ENCODE measurements at places on chromosomes 3 and 15. TPM values are rescaled to one million over a fixed set of nuclear protein-coding genes. Genes with fewer than 3 reads are reported as not detected.
A peak's percentile ranks its signal among the peaks of the same experiment; 100 is the strongest.

DNA sequence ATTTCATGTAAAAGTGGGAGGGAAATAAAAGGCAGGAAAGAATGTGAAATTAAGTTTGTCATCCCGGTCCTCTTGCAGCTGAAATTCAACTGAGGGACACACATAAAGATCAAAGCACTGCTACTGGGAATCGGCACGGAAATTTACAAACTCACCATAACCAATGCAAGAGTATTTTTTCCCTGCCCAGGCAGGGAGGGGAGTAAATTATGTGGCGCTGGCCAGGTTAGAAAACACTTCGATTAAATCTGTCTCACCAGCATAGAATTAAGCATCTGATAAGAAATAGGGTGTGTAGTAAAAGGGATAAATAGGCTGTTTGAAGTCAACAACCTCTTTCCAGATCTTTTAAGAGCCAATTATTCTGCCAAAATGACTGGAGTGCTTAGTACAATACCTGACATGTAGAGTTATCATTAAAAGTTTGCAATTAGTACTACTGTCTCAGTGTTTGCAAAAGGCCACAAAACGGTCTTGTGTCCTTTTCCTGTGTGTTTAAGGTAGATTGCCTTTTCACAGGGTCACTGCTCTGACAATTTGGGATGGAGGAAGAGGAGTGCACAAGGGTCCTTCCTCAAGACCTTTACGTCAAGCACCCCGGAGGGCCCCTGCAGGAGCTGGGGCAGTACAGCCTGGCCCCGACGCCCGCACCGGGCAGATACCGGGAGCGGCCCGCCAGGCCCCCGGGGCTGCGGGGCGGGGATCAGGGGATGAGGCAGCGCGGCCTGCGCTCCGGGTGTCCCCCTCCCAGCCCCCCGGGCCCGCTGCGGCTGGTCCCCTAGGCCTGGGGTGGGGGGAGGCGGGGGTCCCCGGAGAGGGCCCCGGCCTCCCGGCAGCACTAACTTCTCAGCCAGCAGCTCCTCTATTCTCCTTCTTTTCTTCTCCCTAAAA is 651 bp downstream of the UBA3 start:
- peak; percentile 35 for DNase-seq

The STRIT1 gene
- 15.3 TPM for total RNA-seq

DNA sequence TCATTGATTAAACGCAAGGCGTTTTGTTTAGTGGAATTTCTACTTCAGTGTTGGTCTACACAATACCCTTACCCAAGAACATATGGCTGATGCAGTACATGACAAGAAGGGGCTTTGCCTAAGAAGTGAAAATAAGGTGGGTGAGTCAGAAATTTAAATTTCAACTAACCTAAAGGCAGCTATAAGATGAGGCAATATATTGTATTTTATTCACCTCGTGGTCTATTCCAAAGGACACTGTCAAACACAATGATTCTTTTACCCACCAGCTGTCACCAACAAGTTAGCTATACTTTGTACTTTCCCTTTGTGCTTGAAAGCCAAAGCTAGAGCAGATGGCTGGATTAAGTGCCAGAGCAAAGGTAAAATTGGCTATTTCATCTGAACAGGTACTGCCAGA is 10.9 kb upstream of the SETMAR start:
- DNase-seq = no peak

DNA sequence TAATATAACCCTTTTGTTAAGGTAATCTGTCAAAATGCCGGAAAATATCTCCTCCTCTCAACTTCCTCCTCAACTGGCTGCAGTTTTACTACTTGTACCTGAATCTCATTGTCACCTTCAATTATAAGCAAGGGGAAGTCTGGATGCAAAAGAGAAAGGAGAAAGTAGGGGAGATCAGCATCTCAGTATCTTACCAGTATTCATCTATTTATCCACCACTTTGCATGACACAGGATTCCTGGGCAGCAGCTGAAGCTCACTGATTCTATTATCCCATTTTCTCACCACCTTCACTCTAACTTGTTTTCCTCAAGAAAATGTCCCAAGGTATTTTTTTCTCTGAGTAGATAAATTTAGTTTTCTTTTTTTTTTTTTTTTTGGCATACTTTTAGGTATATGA is 440.5 kb upstream of the CBLB start:
- no peak for DNase-seq

GRCh38 chr3:109023656-109024254 is 70.1 kb upstream of the GUCA1C start:
- DNase-seq = peak; percentile 55

GRCh38 chr15:89168316-89168833 is 53.0 kb downstream of the RLBP1 start:
- no peak for DNase-seq

DNA sequence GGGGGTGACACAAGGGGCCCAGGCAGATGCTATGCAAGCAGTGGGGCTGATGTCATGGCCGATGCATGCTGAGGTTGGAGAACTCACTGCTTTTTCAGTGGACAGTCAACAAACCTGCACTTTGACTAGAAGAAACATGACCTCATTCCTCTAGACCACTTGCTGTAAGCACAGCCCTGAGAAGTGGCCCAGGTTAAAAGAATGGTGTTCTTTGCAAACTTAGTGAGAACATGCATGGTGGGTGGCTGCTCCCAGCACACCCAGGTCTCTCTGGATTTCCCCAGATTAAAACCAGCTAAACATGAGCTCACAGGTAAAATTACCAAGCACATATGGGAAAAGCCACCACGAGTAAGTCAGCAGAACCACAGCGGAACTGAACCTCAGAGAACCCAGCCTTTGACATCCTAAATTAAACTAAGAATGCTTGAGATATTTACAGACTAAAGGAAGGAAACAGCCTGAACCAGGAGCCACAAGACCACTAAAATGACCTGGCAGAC is 15.5 kb downstream of the DLEC1 start:
- no peak for DNase-seq

The CAMK2N2 gene
- 0.04 TPM for total RNA-seq

The GOLGA6B gene
- not detected for total RNA-seq

GRCh38 chr3:30428251-30428650 is 178.2 kb upstream of the TGFBR2 start:
- no peak for DNase-seq

The KBTBD13 gene
- 1.6 TPM for total RNA-seq

GRCh38 chr3:171875923-171876412 is 32.8 kb downstream of the TMEM212 start:
- peak; percentile 28 for DNase-seq

- peak; percentile 84 for DNase-seq
Measured at GRCh38 chr15:70854666-70854976, 664 bp upstream of the LARP6 start.

- DNase-seq = no peak
Measured at GRCh38 chr15:86919581-86919980, 839.9 kb downstream of the AGBL1 start.

GRCh38 chr15:41597787-41598186 is 38.8 kb downstream of the TYRO3 start:
- no peak for DNase-seq

GRCh38 chr3:14614862-14615261 is 36.7 kb upstream of the CCDC174 start:
- no peak for DNase-seq

- no peak for DNase-seq
Measured at GRCh38 chr3:464255-464654, 267.7 kb downstream of the CHL1 start.

- DNase-seq = no peak
Measured at GRCh38 chr3:101184111-101184510, 136.3 kb downstream of the IMPG2 start.

The LCTL gene
- not detected for total RNA-seq

- no peak for DNase-seq
Measured at GRCh38 chr3:158535918-158536317, 35.1 kb upstream of the MLF1 start.

DNA sequence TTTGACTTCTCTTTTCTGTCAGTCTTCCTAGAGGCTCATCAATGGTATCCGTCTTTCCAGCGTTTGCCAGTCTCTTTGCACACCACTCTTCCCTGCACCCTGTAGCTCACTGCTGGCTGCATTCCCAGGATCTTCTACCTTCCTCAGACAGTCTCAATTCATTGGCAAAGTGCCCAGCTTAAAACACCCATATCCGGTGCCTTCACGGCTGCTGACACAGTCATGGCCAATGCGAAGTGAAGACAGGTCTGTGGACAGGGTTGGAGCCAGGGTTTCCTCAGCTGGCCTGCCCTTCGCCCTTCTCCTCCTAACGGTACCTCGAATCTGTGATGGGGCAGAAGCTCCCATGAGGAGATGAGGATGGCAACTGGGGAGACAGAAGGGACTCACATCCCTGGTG is 36.1 kb downstream of the PTH1R start:
- peak; percentile 56 for DNase-seq

The ARRDC4 gene
- total RNA-seq = 19.2 TPM

The ST3GAL6 gene
- 5.8 TPM for total RNA-seq

DNA sequence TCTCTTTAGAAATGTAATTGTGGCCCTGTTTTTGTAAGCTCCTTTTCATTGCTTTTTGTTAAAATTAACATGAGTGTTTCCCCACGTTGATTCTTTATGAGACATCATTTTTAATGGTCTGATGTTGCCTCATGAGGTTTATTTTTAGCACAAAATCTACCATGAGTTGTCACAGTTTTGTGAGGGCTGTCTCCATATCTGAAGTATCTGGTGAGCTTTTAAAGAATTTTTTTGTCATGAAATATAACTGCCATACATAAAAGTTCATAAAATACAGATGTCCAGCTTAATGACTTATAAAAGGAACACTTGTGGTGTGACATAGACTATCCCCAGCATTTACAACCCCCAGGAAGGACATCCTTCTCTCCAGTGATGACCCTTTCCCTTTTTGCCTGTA is 34.3 kb upstream of the CEMIP start:
- DNase-seq = no peak

DNA sequence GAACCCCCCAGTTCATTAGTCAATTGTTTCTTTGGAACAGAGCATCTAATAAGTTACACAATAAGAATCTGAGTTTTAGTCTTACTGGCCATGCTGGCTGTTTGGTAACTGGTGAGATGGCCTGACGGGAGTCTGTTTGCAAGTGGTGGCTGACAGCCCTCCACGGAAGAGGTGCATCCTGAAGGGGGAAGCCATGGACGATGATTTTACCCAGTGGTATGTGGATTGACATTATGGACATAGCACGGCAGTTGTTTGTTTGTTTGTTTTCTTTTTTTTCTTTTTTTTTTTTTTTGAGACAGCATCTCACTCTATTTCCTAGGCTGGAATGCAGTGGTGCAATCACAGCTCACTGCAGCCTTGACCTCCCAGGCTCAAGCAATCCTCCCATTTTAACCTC is 156.0 kb downstream of the RPLP1 start:
- DNase-seq = no peak

GRCh38 chr3:126361211-126361610 is 4.0 kb upstream of the KLF15 start:
- DNase-seq = no peak

GRCh38 chr3:30613133-30613825 is 6.9 kb downstream of the TGFBR2 start:
- DNase-seq = no peak

The RARB gene
- total RNA-seq = 23.2 TPM

The GASK1A gene
- total RNA-seq = 14.6 TPM

The ITIH3 gene
- 0.84 TPM for total RNA-seq

DNA sequence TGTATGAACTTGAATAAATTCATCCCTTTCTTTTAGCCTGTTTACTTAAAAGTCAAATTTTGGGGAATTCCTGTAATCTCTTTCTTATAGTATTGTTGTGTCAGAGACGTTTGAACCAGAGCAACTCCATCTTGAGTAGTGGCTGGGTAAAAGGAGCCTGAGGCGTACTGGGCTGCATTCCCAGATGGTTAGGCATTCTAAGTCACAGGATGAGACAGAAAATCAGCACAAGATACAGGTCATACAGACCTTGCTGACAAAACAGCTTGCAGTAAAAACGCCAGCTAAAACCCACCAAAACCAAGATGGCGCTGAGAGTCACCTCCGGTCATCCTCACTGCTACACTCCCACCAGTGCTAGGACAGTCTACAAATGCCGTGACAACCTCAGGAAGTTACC is 94.5 kb downstream of the P3H2 start:
- DNase-seq = no peak

DNA sequence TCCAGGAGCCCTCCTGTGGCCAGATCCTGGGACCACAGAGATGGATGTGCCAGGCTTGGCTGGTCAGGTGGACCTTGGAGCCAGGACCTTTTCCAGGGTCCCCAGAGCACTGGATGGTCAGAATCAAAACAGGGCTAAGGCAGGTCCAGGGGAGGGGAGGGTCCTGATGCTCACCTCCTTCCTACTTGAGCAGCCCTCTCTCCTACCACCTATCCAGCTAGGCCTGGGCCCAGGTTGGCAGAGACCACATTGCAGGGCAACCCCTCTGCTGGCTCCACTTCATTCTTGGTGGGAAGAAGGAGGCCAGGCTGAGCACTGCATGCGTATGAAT is 28.5 kb upstream of the SFMBT1 start:
- DNase-seq = no peak

The CNTN3 gene
- total RNA-seq = 9.8 TPM

The LMOD3 gene
- 90.3 TPM for total RNA-seq

GRCh38 chr3:120182613-120183511 is 88.6 kb upstream of the GSK3B start:
- peak; percentile 21 for DNase-seq

DNA sequence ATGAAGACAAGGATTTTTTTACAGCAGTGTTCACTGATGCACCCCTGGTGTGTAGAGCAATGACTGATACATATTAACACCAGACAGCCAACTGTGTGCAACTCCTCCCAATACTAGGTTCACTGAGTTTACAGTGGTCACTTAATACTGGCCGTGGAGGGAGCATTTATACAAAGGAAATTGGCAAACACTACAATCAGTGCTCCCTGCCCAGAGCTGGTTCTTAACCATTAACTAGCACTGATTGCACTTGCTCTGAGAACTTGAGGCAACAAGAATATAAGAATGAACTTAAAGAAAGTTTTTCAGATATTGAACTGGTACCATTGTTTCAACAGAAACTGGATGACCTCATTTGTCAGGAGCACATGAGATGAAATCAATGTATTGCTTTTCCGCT is 110.6 kb downstream of the MAGI1 start:
- no peak for DNase-seq

DNA sequence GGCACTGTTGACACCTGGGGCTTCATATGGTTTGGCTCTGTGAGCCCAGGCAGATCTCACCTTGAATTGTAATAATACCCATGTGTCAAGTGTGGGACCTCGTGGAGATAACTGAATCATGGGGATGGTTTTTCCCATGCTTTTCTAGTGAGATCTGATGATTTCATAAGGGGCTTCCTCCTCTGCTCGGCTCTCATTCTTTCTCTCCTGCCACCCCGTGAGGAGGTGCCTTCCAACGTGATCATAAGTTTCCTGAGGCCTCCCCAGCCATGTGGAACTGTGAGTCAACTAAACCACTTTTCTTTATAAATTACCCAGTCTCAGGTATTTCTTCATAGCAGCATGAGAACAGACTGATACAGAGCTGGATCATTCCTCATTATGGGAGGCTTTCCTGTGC is 655.9 kb upstream of the ADAMTS9 start:
- DNase-seq = no peak

The MOBP gene
- total RNA-seq = not detected

- DNase-seq = no peak
Measured at GRCh38 chr15:45254405-45254804, 2.4 kb downstream of the SLC28A2 start.

GRCh38 chr3:72009851-72010443 is 225.0 kb upstream of the PROK2 start:
- peak; percentile 35 for DNase-seq
